ENCODE measurements at places on chromosomes 4 and X.
A peak's percentile ranks its signal among the peaks of the same experiment; 100 is the strongest.

GRCh38 chr4:82362565-82362964 is 11.2 kb downstream of the HNRNPD start:
- no peak for DNase-seq

DNA sequence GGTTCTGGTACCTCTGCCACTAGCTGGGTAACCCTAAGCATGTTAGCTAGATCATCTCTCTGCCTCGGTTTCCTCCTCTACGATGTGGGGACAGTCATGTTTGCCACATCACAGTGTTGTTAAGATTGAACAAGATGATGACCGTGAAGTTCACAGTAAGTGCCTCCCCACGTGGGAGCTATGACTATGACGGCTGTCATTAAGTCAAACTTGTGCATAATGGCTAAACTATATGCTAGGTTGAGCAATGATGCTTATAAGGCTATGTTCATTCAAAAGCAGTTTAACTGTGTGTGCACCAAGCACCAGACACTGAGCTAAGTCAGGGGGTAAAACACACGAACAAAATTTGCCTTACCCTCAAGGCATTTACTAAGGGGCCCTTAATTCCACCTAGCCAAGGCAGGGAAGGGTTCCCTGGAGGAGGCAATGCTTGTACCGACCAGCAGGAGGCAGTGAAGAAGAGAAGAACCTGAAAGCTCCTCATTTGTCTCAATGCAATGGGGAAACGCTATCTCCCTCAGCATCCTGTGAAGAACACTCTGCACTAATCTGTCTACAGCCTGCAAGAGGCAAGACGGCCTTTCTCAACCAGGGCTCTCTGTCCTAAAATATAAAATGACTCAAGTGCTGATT is 52.9 kb downstream of the MAP7D2 start:
- DNase-seq: no peak

DNA sequence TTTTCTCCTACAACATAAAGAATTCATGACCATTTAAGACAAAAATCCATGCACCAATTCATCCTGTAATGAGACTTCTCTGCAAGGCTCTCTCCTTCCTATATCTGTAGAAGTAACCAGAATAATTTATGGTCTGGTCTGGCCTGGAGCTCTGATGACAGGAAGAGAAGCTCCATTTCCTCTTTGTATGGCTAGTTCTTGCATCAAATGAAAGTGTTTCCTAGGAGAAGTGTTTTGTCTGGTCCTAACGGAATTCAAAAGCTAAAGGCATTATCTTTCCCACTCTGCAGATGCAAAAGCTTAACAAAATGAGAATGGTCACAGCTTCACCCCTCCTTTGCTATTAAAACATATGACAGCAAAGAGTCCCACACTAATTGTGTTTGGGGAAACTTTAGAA is 55.1 kb downstream of the SPATA18 start:
- DNase-seq: no peak

GRCh38 chrX:120372667-120373370 is 10.9 kb downstream of the ATP1B4 start:
- DNase-seq: no peak

DNA sequence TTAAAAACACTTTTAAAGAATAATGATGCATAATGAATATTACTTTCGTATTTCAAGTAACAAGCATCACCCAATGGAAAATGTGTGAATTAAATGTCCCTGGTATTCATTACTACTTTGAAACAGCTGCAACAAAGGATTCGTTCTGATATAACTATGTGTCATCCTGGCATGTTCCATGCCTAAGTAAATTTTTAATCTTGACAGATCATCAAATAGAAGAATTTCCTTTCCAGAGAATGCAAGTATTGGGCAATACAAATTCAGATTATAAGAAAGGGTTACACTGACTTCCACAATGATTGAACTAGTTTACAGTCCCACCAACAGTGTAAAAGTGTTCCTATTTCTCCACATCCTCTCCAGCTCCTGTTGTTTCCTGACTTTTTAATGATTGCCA is 105.3 kb downstream of the SPCS3 start:
- DNase-seq: no peak

- no peak for DNase-seq
Measured at GRCh38 chr4:165415910-165416309, 37.1 kb downstream of the CPE start.

DNA sequence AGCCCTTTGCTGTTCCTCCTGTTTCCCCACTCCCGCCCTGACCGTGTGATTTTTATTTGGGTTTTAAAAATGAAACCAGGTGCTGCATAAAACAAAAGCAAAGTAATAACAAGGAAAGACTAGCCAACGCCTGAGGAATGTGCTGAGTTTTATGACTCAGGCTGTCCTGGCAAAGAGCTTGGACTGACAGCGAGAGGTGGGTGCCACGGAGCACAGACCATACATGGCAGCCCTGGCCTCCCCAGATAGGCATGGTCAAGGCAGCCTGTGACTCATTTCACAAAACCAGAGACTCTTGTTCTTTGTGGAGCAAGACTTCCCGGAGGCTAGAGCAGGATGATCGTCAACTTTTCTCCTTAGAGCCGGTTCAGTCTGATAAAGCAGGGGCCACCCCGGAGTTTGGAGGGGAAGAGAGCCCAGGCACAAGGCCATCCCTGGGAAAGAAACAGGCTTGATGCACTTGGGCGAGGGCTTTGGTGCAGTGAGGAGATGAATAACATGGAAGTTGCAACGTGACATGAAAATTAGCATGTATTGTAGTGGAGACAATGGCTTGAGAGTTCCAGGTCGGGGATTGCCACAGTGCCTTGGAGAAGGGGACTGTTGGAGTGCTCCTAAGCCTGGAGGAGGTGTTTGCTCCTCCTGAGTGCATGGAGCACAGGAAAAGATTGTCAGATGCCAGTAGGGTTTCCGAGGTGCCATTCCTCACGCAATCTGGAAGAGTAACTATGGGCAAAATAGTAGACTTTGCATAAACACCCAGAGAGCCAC is 54.8 kb downstream of the C4orf51 start:
- DNase-seq: no peak

DNA sequence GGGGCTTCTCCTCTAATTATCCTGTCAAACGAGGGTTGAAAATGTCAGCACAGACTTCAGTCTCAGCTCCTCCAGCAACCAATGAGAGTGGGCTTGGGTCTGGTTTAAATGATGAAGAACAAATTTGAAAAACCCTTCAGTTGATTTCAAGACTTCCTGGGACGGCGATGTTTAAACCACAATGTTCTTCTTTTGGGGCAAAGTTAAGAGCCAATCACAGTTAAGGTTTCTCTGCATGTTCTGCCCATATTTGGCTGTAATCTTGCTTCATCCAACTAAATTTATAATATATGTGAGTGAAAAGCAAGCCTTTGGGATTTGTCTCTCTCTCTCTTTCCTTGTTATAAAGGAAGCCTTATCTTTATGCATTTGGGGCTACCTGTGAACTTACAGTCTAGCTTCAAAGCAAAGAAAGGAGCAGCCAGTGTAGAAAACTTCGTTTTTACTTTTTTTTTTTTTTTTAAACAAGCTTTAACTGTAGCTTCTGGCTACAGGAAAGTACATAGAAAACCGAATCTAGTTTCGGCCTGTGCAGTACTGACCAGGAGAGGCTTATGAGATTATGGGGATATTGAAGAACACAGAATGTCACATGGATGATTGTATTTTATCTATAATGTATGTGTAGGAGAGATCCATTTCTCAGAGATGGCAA is 46.8 kb upstream of the FAM9C start:
- DNase-seq: peak; percentile 81

- no peak for DNase-seq
Measured at GRCh38 chr4:77184974-77185373, 28.0 kb downstream of the CCNG2 start.

- no peak for DNase-seq
Measured at GRCh38 chr4:79211490-79211889, 114.4 kb downstream of the NAA11 start.

DNA sequence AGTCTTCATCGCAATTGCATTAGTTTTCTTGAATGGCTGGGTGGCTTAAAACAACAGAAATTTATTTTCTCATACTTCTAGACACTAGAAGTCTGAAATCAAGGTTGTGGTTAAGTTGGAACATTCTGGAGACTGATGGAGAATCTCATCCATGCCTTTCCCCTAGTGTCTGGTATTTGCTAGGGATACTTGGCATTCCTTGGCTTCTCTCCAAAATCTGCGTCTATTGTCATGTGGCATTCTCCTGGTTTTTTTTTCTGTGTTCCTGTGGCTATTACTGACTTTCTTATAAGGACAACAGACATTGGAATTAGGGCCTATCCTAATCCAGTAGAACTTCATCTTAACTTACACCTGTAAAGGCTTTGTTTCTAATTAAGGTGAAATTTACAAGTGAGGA is 272.8 kb upstream of the EPHA5 start:
- no peak for DNase-seq

- DNase-seq: no peak
Measured at GRCh38 chr4:158789853-158790252, 21.0 kb downstream of the FNIP2 start.

GRCh38 chrX:13339607-13340006 is 19.8 kb upstream of the ATXN3L start:
- no peak for DNase-seq

DNA sequence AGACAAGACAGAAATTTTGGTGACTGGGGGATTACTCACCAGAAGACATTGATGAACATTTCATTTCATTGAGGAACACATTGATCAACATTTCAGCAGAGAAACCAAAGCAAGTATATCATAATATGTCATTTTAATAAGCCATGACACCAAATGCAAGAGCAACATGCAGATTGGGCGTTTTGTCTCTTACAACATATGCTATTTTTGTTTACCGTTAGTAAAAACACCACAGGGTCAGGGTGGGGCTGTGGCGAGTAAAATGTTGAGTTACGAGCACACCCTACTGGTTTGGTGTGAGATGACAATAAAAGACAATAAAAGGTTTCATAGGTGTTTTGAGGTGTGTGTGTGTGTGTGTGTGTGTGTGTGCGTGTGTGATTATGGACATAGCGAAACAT is 294.5 kb downstream of the PDGFC start:
- no peak for DNase-seq

- no peak for DNase-seq
Measured at GRCh38 chr4:76984788-76985211, 35.2 kb downstream of the SEPTIN11 start.

- DNase-seq: no peak
Measured at GRCh38 chrX:71872542-71873458, 37.8 kb upstream of the NHSL2 start.

DNA sequence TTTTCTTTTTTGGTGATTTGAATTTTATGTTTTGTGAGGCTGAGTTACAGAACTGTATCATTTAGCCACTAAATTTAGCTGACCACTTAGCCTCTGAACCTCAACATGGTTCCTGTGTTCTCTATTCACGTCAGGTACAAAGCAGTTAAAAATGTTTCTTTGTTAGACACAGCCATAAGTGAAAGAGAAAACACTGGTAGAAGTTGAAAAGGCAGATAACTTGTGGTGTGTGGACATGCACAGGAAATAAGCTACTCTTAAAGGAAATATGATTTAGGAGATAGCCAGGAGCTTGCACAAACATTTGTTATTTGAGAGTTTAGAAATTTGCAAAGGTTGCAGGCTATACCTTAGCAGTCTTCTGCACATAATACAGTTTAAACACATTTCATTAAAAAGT is 171.0 kb upstream of the RPS6KA3 start:
- DNase-seq: no peak

DNA sequence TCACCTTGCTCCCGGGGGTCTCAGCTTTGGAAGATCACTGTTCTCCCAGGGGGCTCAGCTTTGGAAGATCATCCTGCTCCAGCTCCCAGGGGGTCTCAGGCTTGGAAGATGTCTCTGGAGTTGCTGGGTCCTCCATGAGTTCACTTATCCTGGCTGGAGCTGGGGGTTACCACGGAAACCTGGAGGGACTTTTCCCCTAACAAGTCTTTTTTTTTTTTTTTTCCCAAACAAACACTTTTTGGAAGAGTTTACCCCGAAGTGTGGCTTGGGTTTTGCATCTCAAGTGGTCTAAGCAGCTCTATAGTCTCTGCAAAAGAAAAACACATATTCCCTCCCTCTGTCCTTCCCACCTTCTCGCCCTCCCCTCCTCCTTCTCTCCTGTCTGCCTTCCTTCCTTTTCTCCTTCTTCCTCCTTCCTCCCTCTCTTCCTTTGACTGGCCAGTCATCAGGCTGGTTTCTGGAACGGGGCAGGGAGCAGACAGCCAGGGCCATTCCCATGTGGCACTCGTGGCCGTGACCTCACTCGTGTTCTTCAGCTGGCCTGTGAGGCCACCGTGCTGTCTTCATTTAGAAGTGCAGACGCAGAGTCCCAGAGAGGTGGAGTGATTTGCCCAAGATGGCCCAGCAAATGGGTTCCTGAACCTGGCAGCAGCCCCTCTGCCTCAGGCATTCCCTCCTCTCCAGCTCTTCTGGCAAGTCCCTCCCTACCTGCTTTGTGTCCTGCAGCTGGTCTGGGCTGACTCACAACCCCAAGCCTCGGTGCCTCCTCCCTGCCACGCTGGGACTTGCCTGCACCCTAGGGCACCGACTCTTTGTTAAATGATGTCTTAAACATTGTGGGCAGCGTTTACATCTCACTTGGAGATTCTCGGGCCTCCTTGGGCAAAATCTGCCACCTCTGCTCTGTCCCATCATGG is 25.9 kb upstream of the HMX1 start:
- no peak for DNase-seq

DNA sequence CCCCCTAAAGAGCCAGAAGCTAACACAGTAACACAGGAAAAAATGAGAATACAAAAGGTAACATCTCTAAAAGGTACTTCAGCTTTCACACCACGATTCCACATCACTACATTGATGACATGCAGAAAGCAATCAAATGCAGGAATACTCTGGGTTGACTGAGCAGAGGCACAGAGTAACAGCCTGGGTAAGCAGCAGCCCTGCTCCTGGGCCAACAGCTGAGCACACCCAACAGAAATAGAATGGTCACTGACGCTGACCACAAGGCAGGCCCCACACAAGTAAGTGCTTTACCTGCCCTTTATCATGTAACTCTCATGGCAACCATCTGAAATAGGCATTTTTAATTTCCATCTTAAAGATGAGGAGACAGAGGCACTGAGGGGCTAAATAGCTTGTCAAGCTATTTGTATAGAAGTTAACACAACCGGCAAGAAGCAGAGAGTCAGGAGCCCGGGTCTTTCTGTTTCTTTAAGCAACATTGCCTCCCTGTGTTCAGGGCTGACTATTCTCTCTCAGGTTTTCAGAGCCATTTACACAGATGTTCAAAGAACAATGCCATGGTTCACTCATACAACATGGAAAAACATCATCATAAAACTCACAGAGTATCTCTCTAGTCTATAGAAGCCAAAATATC is 168.9 kb downstream of the ZNF674 start:
- DNase-seq: peak; percentile 14

DNA sequence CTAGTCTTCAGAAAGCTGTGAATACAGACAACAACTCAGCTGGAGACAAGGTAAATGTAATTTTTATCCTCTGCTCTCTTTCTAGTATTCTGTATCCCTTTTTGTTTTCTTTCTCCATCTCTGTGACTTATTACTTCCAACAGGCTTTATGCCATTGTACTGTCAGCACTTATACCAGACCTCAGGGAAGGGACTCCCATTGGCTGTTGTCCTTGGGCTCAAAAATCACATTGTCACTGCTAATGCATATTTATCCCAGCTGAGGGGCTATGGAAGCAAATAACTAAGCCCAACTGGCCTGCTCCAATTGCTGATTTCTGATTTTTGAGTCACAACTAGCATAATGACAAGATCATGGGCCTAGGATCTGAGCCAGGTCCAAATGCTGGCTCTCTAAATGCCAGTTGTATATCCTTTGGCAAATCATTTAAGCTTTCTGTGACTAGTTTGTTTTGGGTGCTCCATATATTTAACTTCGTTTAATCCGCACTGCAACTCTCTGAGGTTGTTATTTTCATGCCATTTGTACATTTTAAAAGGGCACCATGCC is 395.1 kb upstream of the GNPDA2 start:
- DNase-seq: no peak
